ENCODE measurements at places on chromosomes 7 and 10.

DNA sequence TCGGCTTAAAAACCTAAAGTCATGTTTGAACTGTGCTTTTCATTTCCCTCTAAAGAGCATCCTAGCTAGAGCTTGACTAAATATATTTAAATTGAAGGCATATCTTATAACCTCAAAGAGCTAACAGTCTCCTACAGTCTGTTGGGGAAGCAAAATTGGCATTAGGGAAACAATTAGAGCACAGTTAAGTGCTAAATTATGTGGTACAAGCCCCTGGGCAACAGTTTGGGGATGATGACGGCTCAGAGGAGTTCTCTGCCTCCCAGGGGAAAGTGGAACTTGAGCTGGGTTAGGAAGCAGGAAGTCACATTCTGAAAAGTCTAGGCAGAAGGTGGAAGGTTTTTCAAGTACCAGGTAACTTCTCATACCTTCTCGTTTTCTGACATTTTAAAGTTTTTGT, 18.6 kb upstream of the GOT1 start:
- no peak for DNase-seq

- no peak for DNase-seq
Observed at GRCh38 chr10:130053561-130053960, 57.1 kb downstream of the C10orf143 start.

DNA sequence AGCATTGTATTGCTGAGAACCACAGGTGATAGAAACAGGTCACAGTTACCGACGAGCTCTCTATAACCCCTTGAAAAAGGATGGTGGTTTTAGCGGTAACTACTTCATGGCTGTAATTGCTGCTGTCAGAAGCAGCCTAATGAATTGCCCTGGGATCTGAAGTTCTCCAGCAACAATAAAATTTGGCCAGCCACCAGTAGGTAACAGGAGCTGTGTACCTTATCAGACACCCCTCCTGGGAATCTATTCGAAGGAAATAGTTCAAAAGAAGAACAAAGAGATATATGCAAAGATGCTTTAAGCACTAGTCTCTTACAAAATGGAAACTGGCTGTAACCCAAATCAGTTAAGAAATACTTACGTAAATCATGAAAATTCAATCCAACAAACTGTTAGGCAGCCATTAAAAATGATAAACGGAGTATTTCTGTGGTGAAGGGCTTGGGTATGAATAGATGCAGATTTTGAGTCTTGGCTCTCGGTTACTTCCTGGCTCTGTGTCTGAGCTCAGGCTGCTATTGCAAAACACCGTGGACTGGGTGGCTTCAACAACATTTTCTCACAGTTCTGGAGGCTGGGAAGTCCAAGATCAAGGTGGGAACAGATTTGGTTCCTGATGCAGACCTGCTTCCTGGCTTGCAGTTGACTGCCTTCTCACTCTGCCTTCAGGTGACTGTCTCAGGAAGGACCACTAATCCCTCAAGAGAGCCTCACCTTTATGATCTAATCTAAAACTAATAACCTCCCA, 1.6 kb downstream of the MSRB2 start:
- DNase-seq = peak; percentile 31

GRCh38 chr10:62062752-62063512, 161.4 kb downstream of the ARID5B start:
- no peak for DNase-seq

DNA sequence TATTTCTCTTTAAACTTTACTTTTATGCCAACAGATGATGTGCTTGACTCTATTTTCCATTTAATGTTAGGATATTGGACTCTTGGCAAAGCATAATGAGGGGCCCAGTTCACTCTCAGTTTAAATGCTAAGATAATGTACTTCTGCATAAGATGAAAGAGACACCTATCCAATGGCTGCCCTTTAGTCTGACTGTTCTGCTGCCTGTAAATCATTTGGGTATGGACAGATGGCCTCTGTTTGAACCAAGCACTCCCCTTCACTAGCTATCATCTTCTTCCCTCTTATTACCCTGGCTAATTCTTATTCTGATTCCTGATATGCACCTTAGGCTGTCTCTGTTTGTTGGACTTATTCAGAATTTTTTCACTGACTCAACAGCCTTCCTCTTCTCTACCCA, 72.1 kb downstream of the SEM1 start:
- no peak for DNase-seq

DNA sequence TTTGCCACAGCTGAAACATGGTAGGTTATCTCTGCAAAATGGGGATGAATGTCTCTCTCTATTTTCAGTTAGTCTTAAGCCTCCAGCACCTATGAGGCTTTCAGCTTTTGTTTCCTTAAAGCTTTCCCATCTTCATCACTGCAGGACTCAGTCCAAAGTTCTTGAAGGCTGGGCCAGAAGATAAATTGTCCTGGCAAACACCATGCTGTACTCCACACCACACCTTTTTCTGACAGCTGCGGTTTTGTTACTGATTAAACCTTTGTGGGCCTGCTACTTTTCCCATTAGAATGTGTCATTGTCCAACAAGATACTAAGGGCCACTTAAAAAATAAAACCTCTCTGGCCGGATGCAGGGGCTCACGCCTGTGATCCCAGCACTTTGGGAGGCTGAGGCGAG, 87.2 kb upstream of the A1CF start:
- no peak for DNase-seq

- no peak for DNase-seq
Observed at GRCh38 chr10:100983868-100984671, 3.2 kb downstream of the MRPL43 start.

DNA sequence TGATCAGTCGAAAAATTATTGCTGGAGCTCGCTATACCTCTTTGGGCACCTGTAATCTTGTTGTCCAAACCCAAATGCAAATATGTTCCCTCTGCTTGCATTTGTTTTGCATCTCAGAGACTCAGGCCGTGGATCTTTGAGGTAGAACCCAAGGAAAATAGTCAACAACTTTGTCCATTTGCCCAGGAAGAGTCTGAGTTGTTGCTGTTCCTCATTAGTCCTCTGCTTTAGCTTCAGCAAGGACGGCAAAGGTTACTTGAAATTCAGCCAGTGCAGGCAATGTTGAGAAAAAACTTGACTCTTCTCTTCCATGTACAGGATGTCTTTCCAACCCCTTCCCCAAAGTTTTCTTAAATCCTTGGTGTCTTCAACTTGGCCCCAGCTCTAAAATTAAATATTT, 45.8 kb downstream of the PDK4 start:
- DNase-seq = no peak

DNA sequence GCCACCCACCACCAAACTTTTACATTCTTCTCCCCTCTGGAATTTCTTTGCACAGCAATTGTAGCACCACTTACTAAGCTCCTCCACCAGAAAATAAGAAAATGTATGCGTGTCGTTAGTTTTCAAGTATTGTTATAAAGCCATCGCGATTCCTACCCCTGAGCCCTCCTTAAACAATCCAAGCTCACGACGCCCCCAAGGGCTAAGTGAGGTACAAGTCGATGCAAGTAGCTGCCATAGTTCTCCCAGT, 1.3 kb downstream of the FRAT2 start:
- peak; percentile 22 for DNase-seq

DNA sequence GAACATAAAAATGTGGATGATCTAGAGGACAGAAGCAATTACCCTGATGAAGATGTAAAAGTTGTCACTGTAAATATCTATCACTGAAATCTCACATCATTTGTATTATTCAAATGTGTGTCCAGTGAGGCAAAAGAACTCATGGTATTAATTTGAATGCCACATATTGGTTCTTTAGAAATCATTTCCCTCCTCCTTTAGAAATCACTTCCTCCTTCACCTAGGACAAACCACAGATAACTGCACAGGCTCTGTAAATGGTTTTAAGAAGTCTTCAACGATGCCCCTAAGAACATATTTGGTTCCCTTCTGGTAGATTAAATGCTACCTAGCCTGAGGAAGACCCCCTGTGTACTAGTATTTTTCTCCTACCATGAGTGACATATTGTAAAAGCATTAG, 33.1 kb upstream of the ZNF518A start:
- DNase-seq = no peak

GRCh38 chr7:157686285-157686894, 349.6 kb downstream of the DNAJB6 start:
- DNase-seq = no peak

GRCh38 chr7:50953303-50953702, 170.6 kb upstream of the GRB10 start:
- DNase-seq = no peak

DNA sequence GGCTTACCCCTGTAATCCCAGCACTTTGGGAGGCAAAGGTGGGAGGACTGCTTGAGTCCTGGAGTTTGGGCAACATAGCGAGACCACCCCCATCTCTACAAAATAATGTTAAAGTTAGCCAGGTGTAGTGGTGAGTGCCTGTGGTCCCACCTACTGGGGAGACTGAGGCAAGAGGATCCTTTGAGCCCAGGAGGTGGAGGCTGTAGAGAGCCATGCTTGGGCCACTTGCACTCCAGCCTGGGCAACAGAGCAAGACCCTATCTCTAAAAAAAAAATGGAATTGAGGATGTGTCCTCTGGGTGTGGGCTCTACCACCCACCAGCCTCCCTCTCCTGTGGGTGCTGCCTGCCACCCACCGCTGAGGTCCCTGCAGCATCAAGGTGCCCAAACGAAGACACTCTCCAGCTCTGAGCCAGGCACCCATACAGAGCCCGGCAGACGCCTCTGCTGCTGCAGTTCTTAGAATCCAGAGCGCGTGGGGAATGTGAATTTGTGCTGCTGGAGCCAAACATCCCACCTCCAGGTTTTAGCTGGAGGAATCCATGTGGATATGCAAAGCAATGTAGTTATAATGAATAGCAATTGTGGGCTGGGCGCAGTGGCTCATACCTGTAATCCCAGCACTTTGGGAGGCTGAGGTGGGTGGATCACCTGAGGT, 176.0 kb upstream of the TNRC18 start:
- DNase-seq = no peak

- DNase-seq = peak; percentile 93
Observed at GRCh38 chr7:48049850-48050249, 14.5 kb downstream of the C7orf57 start.

DNA sequence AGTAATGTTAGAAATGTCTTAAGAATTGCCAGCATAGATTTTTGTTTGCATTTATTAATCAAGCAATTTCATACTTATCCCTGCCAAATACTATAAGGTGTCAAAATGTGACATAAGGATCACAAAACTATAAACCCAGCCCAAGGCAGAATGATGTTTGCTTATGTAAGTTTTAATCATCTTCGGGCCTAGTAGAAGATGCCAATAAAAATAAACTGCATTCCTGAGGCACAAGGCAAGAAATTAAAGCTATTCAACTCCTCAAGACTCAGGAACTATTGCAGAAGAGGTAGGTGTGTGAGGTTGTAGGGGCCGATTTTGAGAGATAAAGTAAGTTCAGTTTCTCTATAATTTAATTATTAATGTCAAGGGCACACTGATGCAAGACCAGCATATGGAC, 189.4 kb upstream of the AHR start:
- DNase-seq = no peak

DNA sequence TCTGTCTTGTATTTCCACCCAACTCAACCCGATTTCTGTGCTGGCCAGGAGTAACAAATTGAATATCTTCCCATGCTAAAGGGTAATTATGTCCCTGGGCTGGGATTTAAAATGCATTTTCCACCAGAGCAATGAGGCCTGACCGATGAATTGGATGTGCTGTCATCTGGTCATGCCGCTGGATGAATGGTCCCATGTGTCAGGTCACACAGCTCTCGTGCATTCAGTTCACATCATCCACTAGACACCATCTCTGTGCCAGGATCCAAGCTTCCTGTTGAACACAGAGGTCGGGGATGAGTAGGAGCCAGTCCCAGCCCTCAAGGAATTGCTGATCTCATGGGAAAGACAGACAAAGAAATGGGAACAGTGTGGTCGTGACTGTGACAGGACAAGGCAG, 200.8 kb downstream of the ADRA2A start:
- DNase-seq = no peak

DNA sequence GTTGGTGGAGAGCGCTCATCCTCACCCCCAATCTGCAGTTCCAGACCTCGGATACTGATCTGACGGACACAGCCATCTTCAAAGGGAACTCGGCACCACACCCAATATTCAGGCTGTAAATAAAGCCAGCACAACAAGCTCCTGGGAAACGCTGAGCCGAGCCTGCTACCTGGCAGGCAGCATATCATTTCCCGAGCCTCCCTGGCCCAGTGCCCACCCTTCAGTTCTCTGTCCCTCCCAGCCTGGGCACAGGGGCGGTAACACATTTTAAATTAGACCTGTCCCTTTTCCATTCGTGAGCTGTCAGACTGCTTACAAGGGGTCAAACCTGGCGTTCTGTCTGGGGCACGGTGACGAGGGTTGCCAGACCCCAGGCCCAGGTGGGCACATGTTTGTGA, 250.5 kb downstream of the ARHGAP12 start:
- DNase-seq = no peak

GRCh38 chr7:28748346-28748745, 209.8 kb downstream of the TRIL start:
- DNase-seq = peak; percentile 16

GRCh38 chr7:25596443-25596842, 368.2 kb upstream of the NPVF start:
- no peak for DNase-seq

DNA sequence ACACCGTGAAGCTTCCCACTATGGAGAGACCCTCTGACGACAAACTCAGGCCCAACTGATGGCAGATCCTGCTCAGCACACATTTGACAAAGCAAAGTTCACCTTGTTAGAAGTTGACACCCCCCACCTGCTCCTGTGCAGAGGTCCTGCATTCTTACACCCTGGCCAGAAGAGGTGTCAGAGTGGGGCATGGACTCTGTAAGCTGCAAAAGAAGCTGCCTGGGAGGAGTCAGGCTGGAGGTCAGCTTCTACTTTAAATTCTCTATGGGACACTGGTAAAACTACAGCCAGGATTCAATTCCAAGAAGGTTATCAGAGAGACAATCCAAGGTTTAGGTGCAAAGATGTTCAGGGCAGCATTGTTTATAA, 20.0 kb upstream of the TNS3 start:
- DNase-seq = no peak

DNA sequence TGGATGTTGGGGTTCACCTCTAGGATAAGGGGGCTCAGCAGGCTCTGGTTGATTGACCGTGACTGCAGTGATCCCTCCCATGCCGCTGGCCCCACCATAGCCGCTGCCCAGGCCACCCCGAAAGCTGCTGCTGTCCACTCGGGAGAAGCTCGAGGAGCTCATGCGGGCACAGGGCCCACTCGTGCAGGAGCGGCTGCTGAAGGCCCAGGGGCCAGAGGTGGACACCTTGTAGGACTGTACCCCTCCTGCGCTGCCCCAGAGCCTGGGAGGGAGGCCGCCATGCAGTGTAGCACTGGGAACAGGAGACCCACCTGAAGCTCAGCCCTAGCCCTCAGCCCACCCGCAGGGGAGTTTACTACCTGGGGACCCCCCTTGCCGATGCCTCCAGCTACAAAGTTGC, 70.0 kb downstream of the CHRM2 start:
- no peak for DNase-seq

DNA sequence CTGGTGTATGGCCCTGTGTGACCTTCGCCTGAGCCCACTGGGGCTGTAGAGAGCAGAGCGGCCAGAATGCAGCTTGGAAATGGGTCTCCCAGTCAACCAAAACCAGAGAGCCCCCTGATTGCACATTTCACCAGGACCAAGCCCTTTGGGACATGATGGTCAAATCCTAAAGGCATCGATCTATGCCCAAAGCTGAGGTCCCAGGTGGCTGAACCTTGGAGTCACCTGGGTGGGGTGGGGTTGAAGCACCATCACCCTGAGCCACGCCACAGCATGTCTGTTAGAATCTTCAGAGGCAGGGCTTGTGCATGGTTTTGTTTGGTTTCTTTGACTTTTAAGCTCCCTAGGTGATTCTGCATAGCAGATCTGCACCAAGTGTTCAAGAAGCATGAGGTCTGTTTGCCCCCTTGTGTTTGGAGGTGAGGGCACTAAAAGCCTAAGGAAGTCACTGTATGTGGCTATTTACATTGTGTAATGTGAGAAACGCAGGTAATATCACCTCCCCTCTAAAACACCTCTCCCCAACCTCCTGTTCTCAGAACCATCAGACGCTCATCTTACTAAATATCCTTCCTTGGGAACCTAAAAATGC, 9.6 kb downstream of the PKD1L1 start:
- no peak for DNase-seq
